ENCODE measurements at places on chromosomes 1 and 21. TPM values are rescaled to one million over a fixed set of nuclear protein-coding genes. Genes with fewer than 3 reads are reported as not detected.

The NBPF8 gene
- 8.1 TPM for total RNA-seq

DNA sequence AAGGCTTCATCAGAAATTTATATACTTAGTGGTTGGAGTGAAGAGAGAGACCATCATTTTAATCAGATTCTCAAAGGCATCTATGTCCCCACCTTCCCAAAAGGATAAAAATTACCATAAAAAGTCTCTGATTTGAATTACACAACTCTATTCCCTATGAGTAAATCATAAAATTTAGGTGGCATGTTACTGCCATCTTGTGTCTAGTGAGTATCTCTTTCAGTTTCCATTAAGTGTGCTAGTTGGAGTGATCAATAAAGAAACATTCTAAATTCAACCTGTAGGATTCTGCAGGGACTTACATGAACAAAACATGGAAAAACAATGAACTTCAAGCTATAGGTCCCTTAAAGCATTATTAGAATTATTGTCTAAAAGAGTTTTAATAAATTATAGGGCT, 655.4 kb downstream of the LTN1 start:
- DNase-seq = no peak

DNA sequence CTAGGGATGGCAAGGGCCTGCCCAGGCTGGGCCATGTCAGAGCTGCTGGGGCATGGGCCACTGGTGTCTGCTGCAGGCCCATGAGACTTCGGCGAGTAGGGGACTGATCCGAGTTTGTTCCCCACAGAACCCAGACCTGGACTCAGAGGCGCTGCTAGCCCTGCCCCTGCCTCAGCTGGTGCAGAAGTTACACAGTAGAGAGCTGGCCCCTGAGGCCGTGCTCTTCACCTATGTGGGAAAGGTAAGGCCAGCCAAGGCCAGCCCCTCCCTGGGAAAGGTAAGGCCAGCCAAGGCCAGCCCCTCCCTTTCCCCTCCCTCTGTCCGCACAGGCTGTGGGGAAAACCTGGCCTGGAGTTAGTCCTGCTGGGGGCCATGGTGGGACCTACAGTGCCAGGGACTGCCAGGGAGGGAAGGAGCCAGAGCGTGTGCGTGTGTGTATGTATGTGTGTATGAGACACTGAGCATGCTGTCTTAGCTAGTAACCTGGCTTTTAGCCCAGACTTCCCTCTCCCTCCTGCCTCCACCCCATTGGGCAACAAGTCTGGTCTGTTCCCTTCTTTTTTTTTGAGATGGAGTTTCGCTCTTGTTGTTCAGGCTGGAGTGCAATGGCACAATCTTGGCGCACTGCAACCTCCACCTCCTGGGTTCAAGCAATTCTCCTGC, 8.0 kb downstream of the FAAH start:
- DNase-seq = peak; percentile 91

DNA sequence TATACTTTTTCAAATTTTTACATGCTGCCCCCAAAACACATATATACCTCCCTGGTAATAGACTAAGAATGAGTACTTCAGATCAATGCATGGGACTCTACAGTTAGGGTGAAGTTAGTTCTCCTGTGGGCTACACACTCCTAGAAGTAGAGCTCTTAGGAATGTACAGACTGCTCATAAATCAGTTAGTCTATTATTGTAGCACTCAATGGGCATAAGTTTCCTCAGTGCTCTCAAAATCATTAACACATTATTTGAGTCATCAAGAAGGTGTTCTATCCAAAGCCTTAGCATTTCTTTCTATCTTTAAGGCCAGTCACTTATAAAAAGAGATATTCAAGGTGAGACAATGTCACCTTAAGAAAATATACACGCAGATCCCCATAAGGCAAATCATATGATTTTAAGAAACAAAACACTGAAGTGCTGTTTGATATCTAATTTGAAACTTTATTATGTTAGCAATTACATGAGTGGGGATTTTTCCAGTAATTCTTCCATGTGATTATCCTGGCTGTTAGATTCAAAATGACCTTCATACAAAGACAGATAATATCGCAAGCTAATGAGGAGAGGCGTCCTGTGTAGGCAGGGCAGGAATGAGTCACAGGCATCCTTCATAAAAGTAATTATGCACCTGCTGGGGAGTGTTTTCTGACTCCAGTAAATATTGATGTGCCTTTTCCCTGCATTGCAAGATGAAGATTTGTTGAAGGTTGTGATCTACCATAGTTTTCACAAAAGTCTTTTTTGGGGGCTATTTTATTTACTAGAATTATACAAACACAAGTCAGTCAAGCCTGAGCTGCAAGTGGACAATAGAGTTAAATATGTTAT, 167.2 kb upstream of the ATP1B1 start:
- DNase-seq = no peak

The TPTE gene
- not detected for total RNA-seq

The COL11A1 gene
- 61.9 TPM for total RNA-seq

GRCh38 chr1:52669696-52670095, 28.5 kb downstream of the COA7 start:
- DNase-seq = no peak

GRCh38 chr1:184959626-184960025, 14.7 kb downstream of the NIBAN1 start:
- DNase-seq = no peak

The ABCA4 gene
- 0.19 TPM for total RNA-seq

- DNase-seq = no peak
These were observed 4.9 kb upstream of the B4GALT3 start for GRCh38 chr1:161182214-161182613.

The LRP8 gene
- total RNA-seq = 7.0 TPM

The PRDM16 gene
- 0.06 TPM for total RNA-seq

The SLC50A1 gene
- 49.2 TPM for total RNA-seq

DNA sequence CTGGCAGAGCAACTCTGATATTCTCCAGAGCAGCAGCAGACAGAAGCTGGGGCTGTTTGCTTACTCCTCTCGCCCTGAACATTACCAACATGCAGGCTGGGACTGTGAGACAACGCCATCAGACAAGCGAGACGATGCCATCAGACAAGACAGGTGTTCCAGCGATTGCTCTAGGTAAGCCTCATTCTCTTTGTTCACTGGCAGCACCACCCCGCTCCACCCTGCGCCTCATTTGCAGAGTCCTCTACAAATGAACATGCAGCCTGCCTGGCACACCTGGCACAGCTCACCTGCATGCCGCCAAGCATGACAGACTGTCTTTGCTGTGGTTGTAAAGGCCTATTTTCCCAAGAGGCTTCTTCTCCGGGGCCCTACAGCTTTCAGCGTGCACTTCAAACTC, 346.2 kb downstream of the SMYD3 start:
- no peak for DNase-seq

DNA sequence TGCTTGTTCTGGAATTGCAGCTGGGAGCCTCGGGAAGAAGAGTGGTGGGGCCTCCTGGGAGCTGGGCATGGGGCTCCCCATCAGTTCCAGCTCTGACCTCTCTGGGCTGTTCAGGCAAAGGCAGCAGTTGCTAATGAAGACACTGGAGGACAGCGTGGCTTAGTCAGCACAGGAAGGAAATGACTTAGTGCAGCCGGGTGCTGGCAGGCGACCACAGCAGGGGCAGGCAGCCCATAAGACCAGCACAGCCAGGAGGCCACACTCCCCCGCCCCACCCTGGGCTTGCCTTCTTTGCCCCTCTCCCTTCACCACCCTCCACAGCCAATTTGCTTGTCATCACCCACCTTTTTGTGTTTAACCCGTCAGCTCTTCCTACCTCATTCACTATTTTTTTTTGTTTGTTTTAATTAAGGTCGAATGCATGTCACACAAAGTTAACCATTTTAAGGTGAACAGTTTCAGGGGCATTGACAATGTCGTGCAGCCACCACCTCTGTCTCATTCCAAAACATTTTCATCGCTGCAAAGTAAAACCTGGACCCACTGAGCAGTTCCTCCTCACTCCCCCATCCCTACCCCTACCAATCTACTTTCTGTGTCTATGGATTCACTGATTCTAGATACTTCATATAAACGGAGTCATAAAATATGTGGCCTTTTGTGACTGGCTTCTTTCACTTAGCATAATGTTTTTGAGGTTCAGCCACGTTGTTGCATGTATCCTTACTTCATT, 10.9 kb downstream of the OLIG2 start:
- DNase-seq = peak; percentile 35

GRCh38 chr1:226210571-226211176, 12.8 kb upstream of the MIXL1 start:
- DNase-seq = no peak

- no peak for DNase-seq
These were observed 322.3 kb downstream of the DUSP10 start for GRCh38 chr1:221419513-221420095.

- DNase-seq = no peak
These were observed 283.1 kb downstream of the GRIK1 start for GRCh38 chr21:29656504-29657239.

- DNase-seq = no peak
These were observed 24.6 kb upstream of the OVAAL start for GRCh38 chr1:180534214-180534613.

DNA sequence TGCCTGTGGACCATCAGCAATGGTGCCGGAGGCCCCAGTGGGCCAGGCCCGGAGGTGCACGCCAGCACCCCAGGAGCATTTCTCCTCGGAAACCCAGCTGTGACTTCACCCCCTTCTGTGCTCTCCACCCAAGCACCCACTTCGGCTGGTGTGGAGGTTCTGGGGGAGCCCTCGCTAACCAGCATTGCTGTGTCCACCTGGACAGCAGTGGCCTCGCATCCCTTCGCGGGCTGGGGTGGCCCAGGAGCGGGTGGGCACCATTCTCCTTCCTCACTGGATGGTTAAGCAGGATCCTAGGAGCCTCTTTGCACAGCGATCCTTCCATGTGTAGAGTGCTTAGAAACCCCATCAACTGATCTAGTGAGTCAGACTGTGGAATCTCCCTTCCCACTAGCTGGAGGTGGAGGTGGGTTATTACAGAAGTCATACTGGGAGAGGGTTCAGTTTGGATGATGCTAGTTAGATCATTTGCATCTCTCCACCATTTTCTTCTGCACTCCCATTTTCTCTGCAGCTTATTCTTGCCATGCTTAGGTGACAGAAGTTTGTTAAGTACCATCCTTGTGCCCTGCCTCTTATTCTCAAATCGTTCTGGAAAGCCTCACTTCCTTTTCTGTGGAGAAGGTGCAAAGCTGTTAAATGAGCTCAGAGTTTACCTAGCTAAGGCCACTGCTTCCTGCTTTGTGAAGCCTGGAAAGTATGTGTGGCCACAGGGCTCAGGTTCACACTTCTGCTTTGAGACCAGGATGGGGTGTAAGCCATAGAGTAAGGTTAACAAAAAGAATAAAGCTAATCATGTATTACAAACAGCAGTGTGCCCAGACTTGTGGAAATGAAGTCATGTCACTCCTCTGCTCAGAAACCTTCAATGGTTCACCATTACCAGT, 32.3 kb downstream of the TBX19 start:
- DNase-seq = no peak

GRCh38 chr1:205813755-205814058, 709 bp upstream of the SLC41A1 start:
- no peak for DNase-seq

The BRDT gene
- total RNA-seq = not detected

DNA sequence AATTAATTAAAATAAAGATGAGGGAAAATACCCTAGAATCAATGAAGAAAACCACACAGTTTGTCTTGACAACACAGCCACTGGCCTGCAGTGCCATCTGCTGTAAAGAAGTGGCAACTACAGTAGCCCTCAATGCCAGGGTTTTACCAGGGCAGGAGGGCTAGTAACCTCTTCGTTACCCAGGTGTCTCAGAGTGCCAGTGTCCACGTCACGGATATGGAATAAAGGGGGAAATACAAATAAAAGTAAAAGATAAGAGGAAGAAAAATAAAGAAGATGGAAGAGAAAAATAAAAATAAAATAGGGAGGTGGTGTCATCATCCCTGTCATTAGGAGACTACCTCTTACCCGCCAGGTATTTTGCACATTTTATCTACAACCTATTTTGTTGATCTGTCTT, 14.2 kb upstream of the SLC44A3 start:
- peak; percentile 46 for DNase-seq

DNA sequence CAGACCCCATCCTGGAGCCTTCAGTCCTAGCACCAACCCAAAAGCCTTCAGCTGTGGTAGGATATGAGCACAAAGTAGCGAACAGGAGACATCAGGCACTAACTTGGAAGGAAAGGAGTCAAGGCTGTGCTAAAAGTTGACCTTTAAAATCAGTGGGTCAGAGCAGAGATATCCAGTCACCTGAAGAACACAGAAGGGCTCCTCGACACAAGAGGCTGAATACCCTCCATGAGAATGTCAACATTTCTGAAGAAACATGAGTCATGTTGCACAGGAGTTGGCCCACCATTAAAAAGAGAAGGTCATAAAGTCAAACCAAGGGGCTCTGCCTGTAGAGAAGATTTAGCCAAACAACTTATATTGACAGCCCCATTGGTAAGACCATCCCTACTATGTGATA, 172.5 kb downstream of the PLPP3 start:
- DNase-seq = no peak

GRCh38 chr1:66490816-66491215, 43.1 kb upstream of the SGIP1 start:
- no peak for DNase-seq

The SV2A gene
- 12.5 TPM for total RNA-seq

- DNase-seq = no peak
These were observed 82.4 kb upstream of the COL11A1 start for GRCh38 chr1:103190766-103191165.

- DNase-seq = no peak
These were observed 96.9 kb downstream of the ADSS2 start for GRCh38 chr1:244354810-244355278.

The FAM3B gene
- total RNA-seq = not detected

GRCh38 chr1:184424945-184425344, 38.1 kb downstream of the C1orf21 start:
- DNase-seq = no peak

DNA sequence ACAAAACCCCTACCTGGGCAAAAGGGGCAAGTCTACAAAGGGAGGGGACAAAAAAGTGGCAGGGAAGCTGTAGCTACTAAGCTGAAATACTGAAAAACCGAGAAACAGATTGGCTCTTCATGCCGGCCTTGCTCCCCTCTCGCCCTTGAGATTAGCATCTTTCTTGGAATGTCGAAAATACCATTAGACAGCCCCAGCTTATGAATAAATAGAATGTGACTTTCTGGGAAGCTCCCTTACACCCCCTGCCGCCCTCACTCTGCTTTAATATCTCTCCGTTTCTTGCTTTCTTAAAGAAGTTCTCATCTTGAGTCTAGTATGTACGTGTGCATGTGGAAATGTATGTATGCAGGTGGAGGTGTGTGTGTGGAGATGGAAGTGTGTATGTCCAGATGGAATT, 14.1 kb downstream of the TRAF3IP3 start:
- no peak for DNase-seq

DNA sequence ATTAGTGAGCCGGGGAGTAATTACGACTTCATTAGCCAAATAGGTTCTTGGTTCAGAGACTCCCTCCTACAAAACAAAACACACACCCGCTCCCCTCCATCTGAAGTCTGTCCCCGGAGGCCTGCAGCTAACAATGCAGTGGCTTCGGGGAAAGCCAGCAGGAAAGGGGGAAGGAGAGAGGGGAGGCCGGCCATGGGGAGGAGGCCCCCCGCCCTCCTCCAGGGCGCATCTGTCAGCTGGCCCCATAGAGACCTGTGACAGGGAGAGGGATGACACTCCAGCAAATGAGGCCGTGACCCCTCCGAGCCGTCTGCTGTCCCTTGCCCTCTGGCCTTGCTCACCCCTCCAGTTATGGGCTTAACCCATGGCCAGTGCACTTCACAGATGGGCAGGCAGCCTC, 12.1 kb upstream of the CNTN2 start:
- no peak for DNase-seq
